Esophagus mucosa (tissue), 1 donor: ENCODE measurements at places on chromosomes 12 and 14. TPM values are rescaled to one million over a fixed set of nuclear protein-coding genes. Genes with fewer than 3 reads are reported as not detected.

- peak; percentile 85 for ATAC-seq
Measured at GRCh38 chr14:42429401-42429800, 822.7 kb downstream of the LRFN5 start.

DPF3 gene
- total RNA-seq: 1.1 TPM

PTPRR gene
- total RNA-seq: not detected

DNA sequence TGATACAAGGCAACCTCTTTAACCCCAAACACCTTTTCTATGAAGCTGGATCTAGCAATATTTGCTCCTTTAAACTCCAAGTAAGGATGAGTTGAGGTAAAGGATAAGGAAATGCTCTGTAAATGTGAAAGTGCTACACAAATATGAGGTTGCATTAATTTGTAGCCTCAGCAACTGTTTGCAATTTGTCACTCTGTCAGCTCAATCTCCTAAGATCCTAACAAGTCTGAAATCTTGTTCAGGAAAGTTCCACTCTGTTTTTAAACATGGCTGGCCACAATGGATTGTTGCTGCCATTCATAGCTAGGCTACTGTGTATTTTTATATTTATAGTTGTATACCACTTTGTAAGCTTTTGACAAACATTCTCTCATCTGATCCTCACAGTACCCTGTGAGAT lies 51.3 kb downstream of the SCN8A start:
- ATAC-seq: no peak

DNA sequence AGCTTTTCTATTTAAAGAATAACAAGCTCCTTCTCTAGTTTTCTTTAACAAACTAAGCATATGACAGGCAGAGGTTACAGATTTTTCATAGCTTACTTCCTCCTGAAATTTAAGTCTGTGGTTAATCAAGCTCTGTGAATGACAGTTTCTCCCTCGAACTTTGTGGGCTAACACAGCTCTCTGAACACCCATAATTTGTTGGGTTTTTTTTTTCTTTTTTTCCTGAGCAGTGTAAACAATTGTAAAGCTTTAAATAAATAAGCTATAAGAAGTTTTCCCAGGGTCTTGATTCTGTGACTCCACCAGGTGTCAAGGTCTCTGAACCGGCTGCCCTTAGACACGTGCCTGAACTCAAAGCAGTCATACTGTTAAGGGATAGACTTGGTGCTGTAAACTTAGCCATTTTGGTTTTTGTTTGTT lies 128.1 kb upstream of the AMIGO2 start:
- ATAC-seq: no peak

GRCh38 chr14:50023671-50024490 lies 92.5 kb downstream of the VCPKMT start:
- peak; percentile 80 for ATAC-seq

CCDC197 gene
- total RNA-seq: not detected

DNA sequence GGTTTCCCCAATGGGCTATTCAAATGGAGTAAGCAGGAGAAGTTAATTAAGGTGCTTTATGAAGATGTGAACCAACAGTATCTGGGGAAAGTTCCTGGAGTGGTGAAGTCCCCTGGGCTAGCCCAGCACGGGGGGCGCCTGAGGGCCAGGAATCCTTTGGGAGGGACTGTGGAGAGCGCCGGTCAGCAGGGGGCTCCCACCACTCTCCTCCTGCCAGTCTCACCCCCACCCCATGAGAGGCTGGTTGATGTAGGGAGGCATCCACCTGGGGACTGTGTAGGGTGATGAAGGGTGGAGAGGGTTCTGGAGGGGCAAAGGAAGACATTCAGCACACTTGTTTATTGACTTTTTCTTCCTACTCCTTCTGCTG lies 4.4 kb downstream of the CEBPE start:
- no peak for ATAC-seq

- no peak for ATAC-seq
Measured at GRCh38 chr12:42360747-42361403, 34.9 kb downstream of the PPHLN1 start.

- peak; percentile 77 for ATAC-seq
Measured at GRCh38 chr12:94644141-94644979, 6.0 kb downstream of the TMCC3 start.

GRCh38 chr14:91523972-91524371 lies 13.9 kb upstream of the PPP4R3A start:
- ATAC-seq: no peak

- ATAC-seq: no peak
Measured at GRCh38 chr12:102675672-102676071, 195.3 kb upstream of the IGF1 start.

DNA sequence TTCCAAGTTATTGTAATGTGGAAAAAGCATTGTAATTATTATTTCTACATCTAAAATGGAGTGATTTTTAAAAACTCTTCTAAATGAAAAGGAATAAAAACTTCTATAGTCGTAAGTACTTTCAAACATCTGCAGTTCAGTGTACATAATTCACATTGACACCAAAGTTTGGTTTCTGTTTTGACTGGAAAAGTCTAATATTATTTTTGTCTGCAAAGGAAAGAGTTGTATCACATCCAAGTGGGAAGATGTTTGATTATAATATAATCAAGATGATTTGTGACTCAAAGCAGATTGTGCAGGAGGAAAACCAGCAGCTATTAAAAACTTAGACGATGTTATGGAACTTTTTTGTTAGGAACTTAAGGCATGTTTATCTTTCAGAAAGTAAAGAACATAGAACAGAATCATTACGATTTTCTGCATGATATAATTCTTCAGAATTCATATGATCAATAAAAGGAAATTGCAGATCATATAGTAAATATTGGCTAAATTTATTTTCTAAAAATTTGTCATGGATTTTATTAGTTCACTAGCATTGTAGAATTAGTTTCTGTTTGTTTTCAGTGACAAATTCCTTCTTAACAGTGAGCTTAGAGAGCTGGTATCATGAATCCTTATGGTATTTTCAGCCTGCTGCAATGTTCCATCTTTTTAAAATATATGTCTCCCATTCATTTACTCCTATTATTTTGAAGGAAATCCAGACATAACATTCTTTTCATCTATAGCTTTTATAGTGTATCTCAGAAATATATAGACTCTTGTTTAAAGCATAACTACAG lies 145.8 kb downstream of the MIPOL1 start:
- ATAC-seq: no peak

DNA sequence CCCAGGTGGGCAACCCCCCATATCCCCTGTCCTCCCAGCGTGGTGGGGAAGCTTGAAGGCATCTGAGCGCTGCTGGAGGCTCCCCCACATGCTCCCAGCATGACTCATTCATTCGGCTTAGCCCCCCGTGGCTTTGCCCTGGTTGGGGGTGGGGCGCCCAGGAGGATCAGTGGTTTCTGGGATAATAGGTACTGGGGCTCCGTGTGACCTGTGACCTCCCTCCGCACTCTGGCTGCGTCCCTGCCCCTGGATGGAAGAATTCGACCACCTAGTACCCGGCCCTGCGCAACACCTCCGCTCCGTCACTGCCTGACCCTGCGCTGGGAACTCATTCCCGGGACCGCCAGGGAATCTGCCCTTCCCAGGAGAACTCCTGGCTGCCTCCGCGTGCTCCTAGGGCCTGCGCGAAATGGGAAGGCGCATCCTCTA lies 120.1 kb downstream of the AACS start:
- no peak for ATAC-seq

SALL2 gene
- 1.4 TPM for total RNA-seq

DNA sequence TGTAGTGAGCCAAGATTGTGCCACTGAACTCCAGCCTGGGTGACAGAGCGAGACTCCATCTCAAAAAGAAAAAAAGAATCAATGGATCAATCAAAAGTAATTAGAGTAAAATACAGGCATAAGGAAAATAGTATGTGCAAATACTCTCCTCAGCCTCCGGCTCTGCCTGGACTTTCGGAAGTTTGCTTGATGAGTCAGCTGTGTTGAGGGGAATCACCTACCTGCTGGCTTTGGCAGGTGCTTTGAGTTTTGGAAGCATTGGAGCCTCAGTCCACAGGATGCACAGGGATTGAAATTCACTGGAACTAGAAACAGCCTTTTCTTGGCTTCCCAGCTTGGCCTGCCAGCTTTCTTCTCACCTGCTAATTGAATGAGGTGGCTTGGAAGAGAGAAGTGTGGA lies 268.2 kb downstream of the PCNX1 start:
- ATAC-seq: peak; percentile 87

SRRM4 gene
- not detected for total RNA-seq

DNA sequence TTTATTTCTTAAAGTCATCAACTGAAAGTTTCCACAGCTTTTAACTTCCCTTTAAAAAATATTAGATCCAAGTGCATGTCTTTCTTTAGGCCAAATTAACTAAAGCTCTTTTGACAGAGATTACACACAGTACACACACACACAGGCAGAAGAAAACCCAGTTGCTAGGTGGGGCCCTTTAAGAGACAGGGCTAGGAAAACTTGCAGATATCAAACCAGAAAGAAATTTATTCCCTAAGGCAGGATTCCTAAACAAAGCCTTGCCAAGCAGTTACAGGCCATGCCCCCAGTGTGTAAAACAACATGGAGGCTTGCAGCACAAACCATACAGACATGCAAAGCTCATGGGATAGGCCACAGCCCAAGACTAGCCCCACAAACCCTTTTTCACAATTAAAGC lies 123.4 kb downstream of the FSCB start:
- no peak for ATAC-seq

- ATAC-seq: no peak
Measured at GRCh38 chr14:100622224-100622623, 35.0 kb upstream of the BEGAIN start.

SMOC1 gene
- total RNA-seq: 0.12 TPM

LRTM2 gene
- total RNA-seq: not detected

- ATAC-seq: no peak
Measured at GRCh38 chr12:115209230-115209629, 525.3 kb upstream of the TBX3 start.

DNA sequence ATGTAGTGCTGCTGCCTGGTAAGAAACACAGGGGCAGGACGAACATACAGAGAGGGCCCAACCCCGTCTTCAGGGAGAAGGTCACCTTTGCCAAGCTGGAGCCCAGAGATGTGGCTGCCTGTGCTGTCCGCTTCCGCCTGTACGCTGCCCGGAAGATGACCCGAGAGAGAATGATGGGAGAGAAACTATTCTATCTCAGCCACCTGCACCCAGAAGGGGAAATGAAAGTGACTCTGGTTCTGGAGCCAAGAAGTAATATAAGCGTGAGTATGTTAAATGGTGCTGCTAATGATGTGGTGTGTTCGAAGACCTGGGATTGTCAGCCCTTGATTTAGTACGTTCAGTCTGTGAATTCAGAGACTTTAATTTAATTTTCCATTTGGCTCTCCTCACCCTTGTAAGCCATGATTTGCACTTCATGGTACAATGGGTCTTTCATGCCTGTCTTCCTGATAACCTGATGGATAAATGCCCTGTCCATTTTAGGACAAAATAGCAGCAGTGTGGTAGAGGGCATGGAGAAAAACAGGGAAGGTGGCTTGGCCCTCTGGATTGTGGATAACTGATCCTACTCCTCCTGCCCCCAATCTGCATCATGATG lies 318.9 kb downstream of the SNAPC1 start:
- peak; percentile 35 for ATAC-seq

OSGEP gene
- 16.2 TPM for total RNA-seq

SERPINA9 gene
- 0.12 TPM for total RNA-seq

DNA sequence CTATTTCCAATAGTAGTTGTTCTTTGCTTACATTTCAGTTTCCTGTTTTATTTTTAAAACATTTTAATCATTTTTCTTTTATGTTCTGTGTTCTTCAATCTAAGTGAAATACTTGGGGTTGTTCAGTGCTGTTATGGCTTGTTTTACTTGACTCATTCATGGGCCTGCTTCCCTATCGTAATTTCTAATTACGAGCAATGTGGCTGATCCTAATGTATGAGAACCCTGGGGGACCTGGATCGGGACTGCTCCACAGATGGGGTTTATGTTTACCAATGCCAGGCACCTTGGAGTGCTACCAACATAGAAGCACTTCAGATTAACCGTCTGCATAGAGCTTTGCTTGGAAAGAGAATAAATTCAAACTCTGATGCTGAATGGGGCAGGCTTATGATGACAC lies 29.8 kb downstream of the TECPR2 start:
- no peak for ATAC-seq
